ENCODE measurements at places on chromosomes 12 and 14. TPM values are rescaled to one million over a fixed set of nuclear protein-coding genes. Genes with fewer than 3 reads are reported as not detected.

Gene RNU7-1
- total RNA-seq: not detected

Gene OLR1
- total RNA-seq: 2.6 TPM

Gene NDUFA9
- total RNA-seq: 127 TPM

Gene NUAK1
- total RNA-seq: 12.0 TPM

Gene GALNT8
- not detected for total RNA-seq

Gene DPPA3
- total RNA-seq: not detected

Gene VDR
- 3.3 TPM for total RNA-seq

Gene CPNE6
- not detected for total RNA-seq

Gene LUM
- total RNA-seq: 0.27 TPM

Gene GTF2A1
- total RNA-seq: 14.5 TPM

Gene CMTM5
- total RNA-seq: not detected

Gene EMC9
- total RNA-seq: 60.6 TPM

Gene IAPP
- total RNA-seq: not detected

Gene FOXN4
- 0.12 TPM for total RNA-seq

Gene NR4A1
- total RNA-seq: 34.5 TPM

Gene HOXC5
- total RNA-seq: 0.50 TPM

Gene KRT72
- not detected for total RNA-seq

Gene TC2N
- 0.54 TPM for total RNA-seq

Gene C12orf76
- total RNA-seq: 5.4 TPM

Gene UNC79
- 0.02 TPM for total RNA-seq

Gene FBLN5
- total RNA-seq: 1.5 TPM

Gene PPP1R1A
- total RNA-seq: 0.21 TPM

Gene MYBPC1
- not detected for total RNA-seq

Gene INHBC
- total RNA-seq: not detected

Gene WIF1
- total RNA-seq: not detected

Gene SIX6
- not detected for total RNA-seq

Gene GOLGA5
- 28.5 TPM for total RNA-seq
